ENCODE measurements at places on chromosomes 3 and 15.

DNA sequence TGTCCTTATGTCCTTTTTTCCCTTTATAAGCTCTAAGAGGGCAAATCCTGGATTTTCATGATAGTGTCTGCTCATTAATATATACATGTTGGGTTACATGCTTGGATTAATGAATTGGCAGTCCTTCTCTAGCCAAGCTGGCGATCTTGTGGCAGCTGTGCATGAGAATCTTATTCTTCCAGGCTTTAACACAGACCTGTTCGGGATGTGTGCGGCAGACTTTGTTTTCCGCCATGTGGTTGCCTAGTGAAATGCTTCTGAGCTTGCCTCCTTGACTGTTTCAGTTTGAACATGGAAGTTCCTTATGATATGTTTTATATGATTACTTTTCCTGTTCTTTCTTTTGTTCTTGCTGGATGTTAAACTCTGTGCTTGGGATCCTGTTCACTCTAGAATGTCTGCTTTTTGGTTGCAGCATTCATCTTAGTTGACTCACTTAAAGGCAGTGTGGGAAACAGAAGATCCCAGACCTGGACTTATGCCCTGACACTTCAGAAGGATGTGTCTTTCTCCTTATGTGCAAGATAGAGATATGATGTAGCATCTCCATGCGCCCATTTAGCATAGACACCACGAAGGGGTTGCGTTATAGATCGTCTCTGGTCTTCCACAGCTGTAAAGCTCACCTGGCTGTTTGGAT is 7.2 kb downstream of the CHCHD6 start:
- DNase-seq = no peak

- DNase-seq = no peak
Observed at GRCh38 chr15:97165205-97165604, 795.3 kb upstream of the ARRDC4 start.

GRCh38 chr3:187743195-187744141 is 1.8 kb downstream of the BCL6 start:
- DNase-seq = peak; percentile 72

DNA sequence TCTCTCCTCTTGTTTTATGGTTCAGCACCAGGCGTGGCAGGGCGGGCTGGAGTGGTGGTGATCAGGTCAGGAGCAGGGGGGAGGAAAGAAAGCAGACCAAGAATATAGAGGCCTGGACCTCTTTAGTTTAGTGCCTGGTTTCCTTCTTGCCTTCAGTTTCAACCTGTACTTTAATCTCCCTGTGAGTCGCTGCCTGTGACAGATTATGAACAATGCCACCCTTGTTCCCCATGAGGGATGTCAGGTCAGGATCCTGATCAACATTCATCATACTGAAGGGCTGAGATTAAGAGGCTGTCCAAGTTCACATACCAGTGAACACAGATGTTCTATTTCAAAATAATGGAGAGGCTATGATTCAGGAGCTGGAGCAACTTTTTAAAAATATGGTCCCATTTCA is 11.4 kb downstream of the ENTPD3 start:
- no peak for DNase-seq

DNA sequence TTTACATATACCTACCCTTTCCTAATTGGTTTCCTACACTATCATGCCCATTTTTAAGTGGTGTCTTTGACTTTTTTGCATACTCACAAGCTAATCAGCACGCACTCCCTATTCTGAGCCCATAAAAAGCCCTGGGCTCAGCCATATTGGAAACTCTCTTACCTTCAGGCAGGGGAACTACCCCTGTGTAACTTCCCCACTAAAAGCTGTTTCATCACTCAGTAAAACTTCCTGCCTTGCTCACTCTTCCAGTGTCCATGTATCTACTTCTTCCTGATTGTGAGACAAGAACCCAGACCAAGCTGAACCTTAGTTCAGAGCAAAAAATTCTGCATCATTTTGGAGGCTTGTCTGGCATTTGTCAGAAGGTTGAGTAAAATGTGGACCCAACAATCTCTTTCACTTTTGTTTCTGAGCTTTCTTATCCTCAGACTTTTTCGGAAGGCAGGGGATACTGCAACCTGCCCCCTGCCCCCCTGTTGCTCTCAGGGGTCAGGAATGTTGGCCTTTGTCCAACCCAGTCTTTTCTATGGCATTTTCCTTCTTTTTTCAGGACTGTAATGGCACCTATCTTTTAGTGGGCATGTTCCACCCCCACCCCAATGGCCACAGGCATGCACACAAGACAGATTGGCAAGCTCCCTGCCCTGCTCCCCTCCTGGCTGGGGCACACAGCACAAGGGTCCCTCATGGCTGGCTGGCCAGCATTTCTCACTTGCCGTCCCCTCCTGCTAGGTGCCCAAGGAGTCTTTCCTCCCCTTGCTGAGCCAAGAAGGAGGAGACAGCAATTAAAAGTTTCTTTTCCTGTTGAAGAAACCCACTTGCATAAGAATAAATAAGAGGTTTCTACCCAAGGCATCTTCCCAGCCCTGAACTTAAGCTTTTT is 26.3 kb upstream of the TMEM45A start:
- no peak for DNase-seq

DNA sequence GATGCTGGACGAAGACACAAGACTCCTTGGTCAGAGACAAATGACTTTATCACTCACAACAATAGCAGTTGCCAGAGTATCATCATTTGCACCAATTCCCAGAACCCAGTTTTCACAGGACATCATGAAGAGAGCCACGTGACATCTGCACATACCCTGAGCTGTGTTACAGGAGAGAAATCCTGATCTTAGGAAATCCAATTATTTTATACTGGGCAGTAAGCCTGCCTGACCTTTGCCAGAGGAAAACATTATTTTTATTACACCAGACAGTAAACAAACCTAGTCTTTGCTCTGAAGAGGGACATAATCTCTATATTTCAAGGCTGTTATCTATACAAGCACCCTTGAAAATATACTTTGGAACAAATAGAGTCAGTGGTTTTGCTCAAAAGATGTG is 77.4 kb downstream of the ZBBX start:
- DNase-seq = no peak

DNA sequence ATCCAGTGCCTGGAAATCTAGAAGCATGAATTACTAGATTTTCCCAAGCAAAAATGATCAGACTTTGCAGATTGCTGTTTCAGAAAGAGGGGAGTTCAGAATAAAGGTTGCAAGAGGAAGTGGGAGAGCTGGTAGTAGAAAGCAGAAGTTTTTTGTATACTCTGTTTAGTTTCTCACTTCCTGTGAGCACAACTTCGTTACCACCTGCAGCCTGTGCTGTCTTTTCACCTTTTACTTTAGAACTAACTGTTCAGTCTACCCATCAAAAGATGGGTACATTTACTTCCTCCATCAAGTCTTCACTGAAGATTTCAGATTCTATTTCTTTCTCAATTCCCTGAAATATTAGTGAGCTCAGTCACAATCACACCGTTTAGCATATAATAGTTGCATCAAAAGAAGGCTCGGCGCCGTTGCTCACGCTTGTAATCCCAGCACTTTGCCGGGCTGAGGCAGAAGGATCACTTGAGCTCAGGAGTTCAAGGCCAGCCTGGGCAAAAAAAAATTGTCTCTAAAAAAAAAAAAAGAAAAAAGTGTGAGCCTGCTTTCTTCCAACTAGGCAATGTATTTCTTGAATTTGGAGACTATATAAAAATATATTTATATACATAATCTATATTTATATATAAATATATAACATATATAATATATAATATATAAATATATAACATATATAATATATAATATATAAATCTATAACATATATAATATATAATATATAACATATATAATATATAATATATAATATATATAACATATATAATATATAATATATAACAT is 1.8 kb upstream of the CEP97 start:
- DNase-seq = no peak

- DNase-seq = no peak
Observed at GRCh38 chr3:16113704-16114103, 60.8 kb upstream of the GALNT15 start.

GRCh38 chr3:184872200-184872599 is 60.2 kb downstream of the VPS8 start:
- no peak for DNase-seq

- DNase-seq = no peak
Observed at GRCh38 chr15:67133026-67133425, 67.6 kb downstream of the SMAD3 start.

DNA sequence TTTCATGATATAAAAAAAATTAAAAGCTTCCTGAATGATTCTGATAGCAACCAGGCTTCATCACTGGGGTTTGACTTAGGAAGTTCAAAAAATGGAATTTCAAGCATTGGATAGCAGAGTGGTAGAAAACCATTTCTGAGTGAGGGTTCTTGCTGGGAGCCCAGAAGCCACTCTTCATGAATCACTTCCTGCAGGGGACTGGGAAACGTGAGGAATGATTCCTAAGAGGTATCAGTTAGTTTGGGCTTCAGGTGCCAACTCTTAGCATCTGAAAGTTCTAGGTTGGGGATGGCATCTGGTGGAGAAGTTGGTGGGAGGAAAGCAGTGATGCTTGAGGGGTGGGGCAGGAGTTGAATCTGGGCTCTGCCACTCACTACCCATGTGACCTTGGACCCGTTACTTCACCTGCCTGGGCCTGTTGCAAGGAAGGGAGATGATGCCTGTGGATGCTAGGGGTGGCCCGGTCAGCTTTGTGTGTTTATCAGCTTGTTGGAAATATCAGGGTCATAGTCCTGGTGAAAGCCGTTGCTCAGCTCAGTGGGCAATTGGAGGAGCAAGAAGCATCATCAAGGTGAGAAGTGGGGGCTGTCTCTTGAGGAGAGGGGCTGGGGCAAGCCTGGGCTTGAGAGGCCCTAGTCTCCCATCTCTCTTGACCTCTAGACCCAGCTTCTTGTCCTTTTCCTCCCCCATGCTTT is 37.0 kb upstream of the TNFAIP8L3 start:
- no peak for DNase-seq

DNA sequence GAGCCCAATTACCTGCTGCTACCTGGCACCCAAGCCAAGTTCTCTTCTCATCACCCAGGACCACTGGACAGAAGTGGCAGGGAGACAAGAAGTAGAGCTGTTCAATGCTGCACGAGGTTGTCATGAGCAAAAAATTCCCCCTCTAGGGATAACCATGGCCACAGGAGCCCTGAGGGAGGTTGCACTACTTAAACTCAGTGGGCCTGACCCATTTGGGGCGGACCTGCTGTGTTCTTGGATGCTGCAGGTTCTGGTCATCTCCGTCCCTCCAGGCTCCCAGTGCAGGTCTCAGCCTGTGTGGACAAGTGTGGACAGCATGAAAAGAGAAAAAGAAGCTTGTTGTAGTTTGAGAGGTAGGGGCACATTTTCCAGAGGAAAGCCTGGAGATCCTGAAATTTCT is 26.1 kb upstream of the MANF start:
- DNase-seq = no peak

DNA sequence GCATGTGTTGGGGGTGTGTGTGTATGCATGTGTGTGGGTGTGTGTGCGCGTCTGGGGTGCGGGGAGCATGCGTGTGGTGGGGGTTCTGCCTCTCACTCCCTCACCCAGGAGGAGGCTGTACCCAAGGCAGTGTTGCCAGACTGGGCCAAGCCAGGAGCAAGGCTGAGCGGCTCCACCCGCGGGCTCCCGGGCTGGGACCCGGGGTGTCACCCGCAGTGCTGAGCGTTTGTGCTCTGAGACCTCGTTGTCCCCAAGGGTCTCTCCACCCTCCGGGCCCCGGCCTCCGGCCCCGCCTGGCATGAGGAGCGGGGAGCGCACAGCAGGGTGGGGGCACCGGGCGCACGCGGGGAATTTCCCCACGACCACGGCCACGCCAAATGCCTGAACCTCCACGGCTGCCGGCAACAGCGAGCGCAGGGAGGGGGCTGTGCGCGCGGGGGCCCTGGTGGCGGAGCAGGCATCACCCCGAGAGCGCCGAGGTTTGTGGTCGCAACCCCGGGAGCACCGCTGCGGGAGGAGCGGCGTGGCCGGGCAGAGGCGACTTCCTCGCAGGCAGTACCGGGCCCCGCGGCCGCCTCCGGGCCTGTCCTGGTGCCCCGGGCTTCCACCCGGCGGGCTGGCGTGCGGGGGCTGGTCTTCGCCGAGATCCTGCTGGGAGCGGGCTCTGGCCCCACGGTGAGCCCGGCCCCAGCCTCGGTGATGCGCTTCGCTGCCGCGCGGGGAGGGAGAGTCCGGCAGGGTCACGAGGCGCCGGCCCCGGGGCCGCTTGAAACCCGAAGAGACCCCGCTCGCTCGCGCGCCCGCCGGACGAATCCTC is 7.4 kb upstream of the OCA2 start:
- DNase-seq = peak; percentile 44

DNA sequence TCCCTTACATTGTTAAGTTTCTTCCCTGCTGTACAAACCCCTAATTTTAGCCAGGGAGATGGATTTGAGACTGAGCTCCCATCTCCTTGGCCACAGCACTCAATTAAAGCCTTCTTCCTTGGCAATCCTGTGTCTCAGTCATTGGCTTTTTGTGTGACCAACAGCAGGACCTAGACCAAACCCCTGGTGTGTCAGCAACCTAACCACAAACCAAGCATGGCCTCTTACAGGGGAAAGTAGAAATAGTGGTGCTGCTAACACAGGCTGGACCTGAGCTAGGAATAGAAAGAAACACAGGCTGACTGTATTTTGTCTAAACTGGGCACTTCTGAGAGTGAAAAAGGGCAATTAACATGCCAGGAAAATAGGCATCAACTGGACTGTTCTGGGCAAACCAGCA is 37.9 kb downstream of the PPCDC start:
- no peak for DNase-seq

DNA sequence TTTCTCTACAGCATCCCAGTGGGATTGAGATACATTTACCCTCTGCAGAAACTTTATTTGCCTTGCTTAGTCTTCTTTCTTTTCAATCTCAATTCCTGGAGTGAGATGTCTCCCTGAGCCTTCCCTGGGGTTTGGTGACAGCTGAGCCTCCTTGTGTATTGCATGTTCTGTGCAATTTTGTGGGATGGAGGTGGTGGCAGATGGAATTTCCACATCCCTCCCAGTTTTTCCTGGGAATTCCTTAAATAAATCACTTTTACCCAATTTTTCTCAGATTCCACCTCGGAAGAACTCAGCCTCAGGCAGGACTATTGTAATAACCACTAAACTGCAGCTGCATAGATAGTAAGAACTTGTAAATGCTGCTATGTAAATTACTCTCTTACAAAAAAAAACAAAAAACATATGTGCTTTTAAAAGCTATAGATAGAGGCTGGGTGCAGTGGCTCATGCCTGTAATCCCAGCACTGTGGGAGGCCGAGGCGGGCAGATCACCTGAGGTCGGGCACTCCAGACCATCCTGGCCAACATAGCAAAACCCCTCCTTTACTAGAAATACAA is 88.5 kb upstream of the ABHD17C start:
- no peak for DNase-seq

- DNase-seq = peak; percentile 13
Observed at GRCh38 chr3:109275702-109276293, 40.5 kb downstream of the DPPA2 start.

GRCh38 chr15:101215681-101216080 is 36.2 kb downstream of the CHSY1 start:
- no peak for DNase-seq

GRCh38 chr15:76193934-76194333 is 117.3 kb downstream of the ETFA start:
- DNase-seq = no peak
